ENCODE measurements at places on chromosomes 2 and 18.

DNA sequence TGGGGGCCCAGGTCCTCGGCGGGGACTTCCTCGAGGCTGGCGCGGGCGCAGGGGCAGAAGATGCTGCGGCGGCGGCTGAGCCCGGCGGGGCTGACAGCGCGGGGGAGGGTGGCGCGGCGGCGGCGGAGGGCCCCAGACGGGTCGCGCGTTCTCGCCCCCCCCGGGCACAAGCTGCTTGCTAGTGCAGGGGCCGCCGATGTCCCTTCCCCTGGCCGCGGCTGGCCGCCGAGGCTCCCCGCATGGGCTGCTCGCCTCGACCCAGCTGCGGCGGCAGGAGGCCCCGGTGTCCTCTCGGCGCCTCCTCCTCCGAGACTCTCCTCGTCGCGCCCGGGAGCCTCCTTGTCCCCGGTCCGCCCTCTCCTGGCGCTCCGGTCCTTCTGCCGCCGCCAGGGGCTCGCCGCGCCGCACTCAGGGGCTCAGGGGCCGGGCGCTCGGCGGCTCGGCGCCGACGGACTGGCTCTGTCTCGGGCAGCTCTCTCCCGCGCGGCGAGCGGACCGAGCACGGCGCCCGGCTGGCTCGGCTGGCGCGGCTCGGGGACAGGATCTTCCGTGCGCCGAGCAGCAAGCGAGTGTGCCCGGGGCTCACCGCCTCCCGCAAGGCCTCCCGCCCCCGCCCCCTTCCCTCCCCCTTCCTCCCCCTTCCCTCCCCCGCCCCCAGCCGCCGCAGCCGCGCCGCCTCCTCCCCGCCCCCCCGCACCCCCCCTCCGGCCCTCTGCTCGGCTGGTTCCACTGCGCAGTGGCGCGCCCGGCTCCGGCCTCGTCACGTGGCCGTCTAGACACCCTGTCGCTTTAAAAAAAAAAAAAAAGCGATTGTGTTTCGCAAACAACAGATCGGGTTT, 902 bp upstream of the SMAD7 start:
- peak; percentile 78 for DNase-seq

DNA sequence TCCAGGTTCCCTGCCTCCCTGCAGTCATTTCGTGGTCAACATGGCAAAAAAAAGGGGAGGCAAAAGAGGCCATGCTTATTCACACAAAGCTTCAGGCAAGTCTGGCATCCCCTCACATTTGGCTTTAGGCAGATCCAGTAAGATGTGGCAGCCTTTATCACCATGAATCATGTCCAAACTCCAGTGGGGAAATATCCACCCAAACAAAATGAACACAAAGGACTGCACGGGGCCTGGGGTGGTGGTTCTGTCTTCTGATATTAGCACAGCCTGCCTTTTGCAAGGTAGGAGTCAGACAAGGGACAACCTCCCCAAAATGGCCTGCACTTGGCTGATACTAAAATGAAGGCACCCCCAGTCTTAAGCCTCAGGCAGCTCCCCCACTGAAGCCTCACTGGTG, 129.9 kb downstream of the ZBTB7C start:
- DNase-seq, result no peak

GRCh38 chr2:98898423-98898841, 37.6 kb downstream of the CRACDL start:
- no peak for DNase-seq

- no peak for DNase-seq
Measured at GRCh38 chr2:2237563-2237962, 93.5 kb downstream of the MYT1L start.

- no peak for DNase-seq
Measured at GRCh38 chr2:105691947-105692390, 52.7 kb upstream of the NCK2 start.

- no peak for DNase-seq
Measured at GRCh38 chr2:62604336-62604735, 98.3 kb upstream of the TMEM17 start.

DNA sequence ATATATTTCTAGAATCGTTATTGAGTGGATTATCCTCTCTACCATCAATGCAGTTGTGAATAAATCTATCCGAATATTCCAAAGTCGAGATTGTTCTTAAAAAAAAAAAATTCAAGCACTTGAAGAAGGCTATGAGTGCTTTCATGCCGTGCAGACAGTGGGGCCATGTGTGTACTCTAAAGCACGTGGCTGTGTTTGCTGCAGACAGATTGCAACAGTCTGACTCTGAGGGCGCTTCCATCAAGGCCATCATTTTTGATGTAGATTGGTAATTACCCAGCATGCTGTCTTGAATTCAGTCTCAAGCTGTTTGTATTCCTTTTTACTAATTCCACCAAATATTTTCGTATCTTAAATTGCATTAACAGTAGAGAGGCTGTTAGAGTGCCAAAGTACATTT, 325.9 kb upstream of the LINC00305 start:
- no peak for DNase-seq

- no peak for DNase-seq
Measured at GRCh38 chr2:36459725-36460137, 104.2 kb downstream of the CRIM1 start.

GRCh38 chr18:77648411-77648810, 398.8 kb downstream of the GALR1 start:
- DNase-seq, result no peak

DNA sequence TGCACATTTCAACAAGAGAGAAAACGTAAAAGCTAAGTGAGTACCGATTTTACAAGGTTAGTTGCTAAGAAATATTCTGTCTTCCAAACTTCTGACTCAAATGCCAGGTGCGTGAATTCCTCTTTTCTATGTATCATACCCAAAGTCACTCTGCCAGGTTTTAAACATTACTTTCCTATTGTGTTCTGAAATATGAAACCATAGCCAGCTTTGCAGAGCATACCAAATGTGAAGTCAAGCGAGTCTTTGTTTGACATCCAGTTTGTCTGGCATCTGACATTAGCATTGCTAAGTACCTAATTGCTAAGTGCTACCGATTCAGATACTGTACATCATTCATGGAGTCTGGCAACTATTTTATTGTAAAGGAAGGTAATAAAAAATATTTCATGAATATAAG, 321.9 kb upstream of the GALNT5 start:
- DNase-seq, result no peak

DNA sequence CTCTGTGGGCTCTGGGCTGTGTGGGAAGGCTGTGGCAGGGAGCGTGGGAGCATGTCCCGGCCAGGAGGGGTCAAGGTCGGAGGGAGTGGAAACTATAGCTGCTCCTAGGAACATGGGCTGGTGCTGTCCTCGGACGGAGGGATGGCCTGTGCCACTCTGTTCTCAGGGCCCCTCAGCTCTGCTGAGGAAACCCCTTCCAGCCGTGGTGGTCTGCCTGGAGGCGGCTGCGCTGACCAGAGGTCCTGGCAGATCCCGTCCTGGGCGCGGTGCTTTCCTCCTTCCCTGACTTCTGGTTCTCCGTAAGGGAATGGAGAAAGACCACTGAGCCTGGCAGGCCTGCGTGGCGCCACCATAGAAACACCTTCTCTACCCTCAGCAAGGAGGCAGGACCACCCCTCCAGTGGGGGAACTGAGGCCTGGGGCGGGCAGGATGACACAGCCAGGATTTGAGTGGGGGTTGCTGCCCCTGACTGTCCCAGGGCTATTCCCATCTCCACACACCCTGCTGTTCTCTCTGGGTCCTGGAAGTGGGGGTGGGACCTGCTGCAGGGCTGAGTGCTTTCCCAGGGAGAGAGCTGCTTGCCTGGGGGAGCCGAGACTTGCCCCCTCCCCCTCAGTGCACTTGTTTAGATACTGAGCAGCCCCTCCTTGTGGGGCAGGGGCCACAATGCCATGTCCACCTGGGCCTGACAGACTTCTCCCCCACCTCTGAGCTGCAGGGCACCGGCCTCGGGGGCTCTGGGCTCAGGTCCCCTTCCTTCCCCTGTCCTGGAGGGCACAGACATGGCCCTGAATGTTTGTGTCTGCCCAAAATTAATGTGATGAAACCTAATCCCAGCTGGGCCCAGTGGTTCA, 301.0 kb upstream of the HS6ST1 start:
- DNase-seq, result no peak

- no peak for DNase-seq
Measured at GRCh38 chr2:44929735-44930273, 11.7 kb upstream of the SIX3 start.

DNA sequence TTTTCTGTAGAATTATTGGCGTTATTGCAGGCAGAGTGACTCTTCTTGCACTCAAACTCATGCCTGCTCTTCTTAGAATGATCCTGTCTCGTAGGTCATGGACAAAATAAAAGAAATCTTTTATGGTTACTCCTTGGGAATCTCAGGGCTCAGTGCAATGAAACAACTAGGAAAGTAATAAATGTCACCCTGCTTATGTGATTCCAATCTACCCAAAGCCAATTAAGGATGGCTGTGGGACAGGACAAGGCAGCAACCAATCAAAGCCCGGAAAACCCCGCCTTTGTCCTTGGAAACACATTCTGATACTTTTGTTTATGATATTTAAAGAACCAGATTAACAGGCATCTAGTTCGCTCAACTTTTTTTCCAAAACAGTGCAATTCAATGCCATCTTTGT, 53.0 kb downstream of the GRB14 start:
- no peak for DNase-seq

DNA sequence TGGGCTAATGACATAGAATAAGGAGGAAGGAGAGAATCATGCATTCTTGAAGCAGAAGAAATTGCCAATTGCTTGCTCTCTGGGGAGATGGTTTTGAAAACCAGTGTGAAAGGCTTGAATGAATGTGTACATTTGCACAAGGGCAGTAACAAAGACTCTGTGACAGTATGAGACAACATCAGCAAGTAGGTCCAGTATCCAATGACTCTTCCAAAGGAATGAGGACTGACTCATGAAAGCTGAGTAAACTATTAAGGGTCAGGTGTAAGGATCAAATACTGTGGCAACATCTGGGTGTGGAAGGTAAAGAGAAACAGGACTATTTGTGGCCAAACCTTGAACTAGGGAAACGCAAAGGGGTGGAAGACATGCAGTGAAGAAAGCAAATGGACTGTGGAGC, 886.0 kb upstream of the CHAC2 start:
- no peak for DNase-seq

DNA sequence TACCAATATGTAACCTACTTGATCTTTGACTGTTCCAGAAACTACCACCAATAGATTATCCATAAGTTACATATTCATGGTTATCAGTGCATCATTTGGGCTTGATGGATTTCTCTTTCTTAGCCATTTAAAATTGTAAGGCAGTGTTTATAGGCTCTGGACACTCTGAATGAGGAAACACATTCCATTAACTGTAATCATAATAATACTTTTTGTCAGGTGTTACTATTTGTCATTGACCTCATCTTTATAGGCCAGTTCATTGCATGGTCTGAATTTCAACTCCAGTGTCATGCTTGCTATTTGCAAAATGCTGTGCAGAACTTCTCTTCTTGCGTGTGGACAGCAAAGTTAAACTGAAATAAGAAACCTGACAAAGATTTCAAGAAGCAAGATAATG, 1340.2 kb upstream of the ZEB2 start:
- DNase-seq, result no peak

DNA sequence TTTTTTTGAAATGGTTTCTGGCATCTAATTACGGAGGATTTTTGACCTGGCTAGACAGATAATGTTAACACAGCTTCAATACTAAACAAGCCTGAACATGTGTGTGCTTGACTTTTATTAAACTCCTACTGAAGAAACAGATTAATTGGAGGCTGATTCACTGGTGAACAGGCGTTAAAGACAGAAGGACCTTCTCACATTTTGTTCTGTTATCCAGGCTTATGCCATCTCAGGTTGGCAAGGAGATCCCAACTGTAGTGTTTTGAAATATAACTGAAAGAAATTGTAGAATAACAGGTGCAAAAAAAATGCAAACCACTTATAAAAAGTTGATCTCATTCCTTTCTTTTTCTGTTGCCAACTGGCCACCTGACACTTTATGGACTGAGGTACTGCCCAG, 269.6 kb downstream of the ARHGAP15 start:
- DNase-seq, result no peak

DNA sequence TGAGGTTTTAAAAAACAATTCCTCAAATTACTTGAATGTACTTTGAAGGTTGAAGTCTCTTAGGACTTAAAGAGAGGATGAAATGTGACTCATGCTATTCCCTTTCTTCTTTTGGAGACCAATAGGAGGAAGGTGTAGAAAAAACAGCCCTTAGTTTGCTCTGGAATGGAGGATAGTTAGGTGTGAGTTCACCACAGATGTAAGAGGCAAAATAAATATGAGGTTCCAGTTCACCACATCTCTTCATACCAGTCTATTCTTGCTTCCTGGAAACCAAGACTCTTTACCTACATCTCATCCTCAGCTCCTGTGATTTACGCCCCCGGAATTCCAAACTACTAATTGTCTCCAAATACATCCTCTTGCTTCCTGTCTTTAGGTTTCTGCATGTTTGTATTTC, 77.5 kb upstream of the TTC21B start:
- no peak for DNase-seq

DNA sequence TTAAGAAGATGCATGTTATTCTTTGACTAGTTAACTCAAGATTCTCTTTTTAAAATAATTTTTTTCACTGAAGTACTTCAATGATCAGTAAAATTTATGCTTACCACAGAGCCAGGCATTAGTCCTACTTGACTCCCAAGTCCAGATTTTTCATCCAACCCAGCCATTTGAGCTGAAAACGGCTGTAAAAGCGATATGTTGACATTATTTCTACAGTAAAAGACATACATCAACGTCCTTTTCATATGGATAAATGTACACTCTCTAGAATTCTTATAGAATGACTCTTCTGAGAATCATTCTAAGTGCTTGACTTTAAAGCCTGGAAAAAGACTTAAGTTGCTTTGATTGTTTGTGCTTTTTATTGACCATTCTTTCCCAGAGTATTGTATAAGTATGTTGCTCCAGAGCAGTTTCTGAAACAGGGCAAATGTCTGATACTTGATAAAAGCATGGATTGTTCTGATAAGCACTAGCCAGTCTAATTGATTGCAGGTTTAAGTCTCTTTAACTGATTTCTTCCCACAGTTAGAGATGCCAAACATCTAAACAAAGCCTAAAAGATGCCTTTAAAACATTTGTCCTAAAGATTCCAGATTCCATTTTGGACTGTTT, 90.9 kb downstream of the COL5A2 start:
- no peak for DNase-seq

DNA sequence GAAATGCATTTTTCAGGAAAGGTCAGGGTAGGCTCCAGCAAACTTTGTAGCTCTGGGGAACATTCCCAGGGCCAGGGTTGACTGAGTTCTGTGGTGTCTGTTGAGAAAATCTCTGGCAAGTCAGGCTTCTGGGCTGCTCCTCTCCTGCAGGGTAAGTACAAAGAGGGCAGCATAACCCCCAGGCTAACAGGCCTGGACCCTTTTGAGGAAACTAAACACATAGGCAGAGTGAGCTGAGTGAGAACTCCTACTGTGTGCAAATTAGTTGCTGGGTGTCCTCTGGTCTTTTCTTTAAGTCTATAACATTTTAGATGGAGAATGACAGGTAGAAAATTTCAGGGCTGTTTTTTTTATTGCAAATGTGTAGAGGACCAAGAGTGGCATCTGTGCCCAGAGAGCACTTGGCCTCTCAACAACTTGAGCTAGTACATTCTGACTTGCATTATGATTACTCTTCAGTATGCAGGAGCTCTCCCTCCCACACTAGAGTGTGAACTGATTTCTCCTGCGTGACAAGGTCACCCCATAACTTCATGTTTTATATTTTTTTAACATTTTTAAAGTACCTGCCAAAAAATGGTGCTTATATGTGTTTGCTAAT, 49.9 kb downstream of the GPR39 start:
- DNase-seq, result no peak

GRCh38 chr2:15993666-15994065, 53.3 kb downstream of the MYCN start:
- no peak for DNase-seq
